Gastroesophageal sphincter (tissue), 4 donors: ENCODE measurements at places on chromosomes 12 and 14.

GRCh38 chr12:82665142-82665923, 21.4 kb upstream of the TMTC2 start:
- ATAC-seq = no peak

DNA sequence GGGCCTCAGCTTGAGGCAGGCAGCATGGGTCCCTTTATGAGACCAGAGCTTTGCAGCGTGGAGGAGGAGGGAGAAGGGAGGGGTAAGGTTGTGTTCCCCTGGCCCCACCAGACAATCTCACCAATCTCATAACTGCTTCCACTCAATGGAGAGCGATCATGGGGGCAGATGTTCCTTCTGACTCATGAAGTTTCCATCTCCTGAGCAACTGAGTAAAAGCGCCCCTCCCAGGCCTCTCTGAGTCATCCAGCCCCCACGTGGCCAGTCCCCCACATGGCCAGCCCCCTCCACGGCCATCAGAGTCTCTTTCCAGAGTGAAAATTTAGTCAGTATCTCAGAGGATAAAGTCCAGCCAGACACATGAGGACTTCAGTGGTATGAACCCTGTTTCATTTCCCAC, 39.2 kb upstream of the PLXNC1 start:
- peak; percentile 5 for ATAC-seq

DNA sequence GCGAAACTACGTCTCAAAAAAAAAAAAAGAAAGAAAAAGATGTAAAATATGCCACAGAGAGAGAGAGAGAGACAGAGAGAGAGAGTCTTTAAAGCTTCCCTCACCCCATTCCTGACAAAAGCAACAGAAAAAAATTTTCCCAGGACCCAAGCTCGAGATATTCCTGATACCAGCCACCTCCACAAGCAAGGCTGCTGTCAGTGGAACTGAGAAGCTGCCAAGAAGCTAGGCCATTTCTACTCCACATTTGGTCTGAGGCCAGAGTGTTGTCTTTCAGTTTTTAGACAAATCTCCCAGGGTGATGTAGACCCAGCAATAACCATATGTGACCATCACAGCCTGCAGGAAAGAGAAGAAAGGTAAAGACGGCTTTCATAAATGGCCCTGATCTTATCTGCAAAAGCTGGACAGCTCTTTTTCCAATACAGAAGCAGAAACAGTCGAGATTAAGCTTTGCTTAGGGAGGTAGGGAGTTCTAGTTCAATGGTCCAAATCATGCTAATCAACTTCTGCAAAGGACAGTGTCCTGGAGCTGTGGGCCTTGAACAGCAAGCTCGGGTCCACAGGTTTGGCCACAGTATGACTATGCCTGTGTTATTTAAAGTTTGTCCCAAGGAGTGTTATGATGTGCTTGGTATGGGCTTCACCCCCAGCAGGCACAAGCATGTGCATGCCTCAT, 130.3 kb upstream of the NUDT4 start:
- ATAC-seq = no peak

DNA sequence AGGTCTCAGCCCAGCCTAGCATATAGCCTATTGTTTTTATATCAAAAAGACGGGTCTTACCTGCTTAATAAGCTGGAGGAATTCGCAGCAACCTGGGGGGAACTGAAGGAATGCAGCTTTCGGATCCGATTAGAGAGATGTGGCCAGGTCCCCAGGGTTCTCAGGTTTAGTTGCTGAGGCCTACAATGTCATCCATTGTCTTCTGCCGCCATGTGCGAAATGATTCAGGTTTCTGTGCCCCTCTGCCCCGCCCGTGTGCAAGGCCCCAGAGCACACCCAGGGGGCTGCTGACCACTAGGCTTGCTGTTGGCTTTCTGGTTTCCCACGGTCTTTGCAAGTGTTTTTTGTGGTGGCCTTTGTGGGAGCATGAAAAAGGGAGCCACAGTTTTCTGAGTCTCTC, 154.5 kb upstream of the TBX3 start:
- no peak for ATAC-seq

DNA sequence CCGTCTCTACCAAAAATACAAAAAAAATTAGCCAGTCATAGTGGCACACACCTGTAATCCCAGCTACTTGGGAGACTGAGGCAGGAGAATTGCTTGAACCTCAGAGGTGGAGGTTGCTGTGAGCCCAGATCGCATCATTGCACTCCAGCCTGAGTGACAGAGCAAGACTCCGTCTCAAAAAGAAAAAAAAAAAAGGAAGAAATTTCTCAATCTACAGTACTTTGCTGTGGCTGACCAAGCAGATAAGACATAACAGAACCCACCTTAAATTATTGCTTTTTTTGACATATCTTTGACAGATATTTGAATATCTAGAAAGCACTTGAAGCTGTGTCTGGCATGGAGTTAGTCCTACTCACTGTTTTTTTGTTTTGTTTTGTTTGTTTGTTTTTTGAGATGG, 34.9 kb upstream of the HNF1A start:
- ATAC-seq = no peak

DNA sequence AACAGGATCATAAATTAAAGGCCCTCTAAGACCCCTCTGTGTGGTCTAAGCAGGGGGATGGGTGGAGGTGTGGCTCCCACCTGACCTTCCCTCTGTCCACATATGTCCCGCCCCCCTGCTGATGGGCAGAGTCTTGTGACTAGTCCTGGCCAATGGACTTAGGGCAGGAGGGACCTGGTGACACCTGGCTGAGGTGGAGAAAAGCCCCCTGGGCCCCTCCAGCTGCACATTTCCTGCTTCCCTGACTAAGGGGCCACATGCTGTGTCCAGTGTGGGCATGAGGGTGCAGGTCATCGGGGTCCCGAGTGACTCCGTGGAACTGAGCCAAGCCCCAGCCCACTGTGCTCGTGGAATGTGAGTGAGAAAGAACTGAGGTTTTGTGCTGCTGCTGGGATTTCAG, 254.7 kb downstream of the ADGRD1 start:
- no peak for ATAC-seq

- no peak for ATAC-seq
Observed at GRCh38 chr12:12216349-12217017, 50.4 kb downstream of the LRP6 start.

DNA sequence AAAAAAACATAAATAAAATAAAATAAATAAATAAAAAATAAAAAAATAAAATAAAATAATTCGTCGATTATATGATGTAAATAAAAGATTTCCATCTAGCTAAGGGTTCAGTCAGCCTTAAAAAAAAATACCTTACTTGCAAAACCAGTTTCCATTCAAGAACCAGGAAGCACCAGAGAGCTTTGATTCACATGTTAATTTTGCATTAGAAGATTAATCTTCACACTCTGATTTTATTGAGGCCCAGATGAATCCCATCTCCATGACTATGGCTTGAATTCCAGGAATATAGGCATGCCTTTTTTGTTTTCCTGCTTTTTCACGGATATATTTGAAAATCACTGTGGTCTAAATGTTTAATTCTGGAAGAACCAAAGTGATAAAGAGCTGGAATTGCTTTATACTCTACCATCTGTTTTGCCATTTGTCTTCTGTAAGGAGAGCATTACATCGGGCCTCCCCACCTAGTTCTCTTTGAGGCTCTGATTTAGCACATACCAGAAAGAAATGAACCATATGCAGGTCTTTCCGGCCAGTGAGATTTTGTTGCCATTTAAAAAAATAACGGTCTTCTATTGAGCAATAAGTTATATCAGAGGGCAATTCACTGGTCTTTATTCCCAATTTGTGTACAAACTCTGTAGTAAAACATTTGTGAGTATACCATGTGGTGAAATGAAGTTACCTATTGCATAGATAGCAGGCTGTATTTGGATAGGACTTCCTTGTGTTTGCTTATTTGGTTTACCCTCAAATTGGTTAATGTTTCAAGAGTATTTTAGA, 175.5 kb downstream of the AEBP2 start:
- ATAC-seq = no peak

DNA sequence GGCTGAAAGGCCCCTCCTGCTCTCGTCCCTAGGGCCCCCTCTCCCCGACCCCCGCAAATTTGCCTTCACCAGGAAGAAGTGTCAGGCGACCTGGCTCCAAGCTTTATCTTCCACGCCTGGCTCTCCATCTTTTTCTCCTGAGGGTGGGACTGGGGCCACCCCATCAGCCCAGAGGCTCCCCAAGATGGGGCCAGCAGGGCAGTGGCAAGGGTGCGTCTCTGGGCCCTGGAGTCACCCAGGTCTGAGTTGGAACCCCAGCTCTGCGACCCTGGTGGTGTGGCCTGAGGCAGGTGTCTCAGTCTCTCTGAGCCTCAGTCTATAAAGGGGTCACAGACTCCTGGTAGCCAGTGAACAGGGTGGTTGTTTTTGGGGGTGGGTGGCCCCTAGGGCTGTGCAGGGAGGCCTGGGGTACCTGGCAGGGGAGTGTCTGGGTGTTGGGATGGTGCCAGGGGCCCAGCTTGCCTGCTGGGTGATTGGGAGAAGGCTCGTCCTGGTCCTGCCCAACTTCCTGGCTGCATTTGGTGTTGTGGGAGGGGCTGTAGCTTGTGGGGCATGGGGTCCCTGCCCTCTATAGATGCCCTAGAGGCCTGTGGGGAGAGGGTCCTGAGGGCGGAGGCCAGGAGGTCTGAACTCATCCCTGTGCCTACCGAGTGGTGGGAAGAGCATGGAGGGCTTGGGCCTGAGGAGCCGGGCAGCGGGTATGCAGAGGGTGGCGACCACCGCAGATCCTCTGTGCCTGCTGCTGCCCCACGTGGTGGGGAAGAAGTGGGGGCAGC, 7.6 kb downstream of the KIF26A start:
- no peak for ATAC-seq

DNA sequence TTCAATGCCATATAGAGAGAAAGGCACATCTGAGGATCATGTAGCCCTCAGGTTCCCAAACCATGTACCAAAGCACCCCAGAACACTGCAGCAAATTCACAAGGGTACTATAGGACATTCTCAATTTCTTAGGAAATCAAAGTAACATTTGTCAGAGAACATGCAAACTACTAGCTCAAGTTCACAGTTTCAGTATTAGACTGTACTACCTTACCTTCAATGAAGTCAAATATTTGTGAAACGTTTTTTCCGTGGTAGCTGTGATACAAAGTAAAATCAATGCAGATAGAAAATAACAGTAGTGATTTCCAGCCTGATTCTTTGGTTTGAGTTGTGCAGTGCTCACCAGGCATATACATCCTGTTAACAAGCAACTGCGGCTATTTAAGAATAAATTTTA, 197.1 kb downstream of the MED13L start:
- no peak for ATAC-seq

- ATAC-seq = no peak
Observed at GRCh38 chr12:123801573-123802178, 39.6 kb downstream of the DNAH10 start.

GRCh38 chr12:3592856-3593625, 102.0 kb downstream of the PRMT8 start:
- ATAC-seq = no peak

DNA sequence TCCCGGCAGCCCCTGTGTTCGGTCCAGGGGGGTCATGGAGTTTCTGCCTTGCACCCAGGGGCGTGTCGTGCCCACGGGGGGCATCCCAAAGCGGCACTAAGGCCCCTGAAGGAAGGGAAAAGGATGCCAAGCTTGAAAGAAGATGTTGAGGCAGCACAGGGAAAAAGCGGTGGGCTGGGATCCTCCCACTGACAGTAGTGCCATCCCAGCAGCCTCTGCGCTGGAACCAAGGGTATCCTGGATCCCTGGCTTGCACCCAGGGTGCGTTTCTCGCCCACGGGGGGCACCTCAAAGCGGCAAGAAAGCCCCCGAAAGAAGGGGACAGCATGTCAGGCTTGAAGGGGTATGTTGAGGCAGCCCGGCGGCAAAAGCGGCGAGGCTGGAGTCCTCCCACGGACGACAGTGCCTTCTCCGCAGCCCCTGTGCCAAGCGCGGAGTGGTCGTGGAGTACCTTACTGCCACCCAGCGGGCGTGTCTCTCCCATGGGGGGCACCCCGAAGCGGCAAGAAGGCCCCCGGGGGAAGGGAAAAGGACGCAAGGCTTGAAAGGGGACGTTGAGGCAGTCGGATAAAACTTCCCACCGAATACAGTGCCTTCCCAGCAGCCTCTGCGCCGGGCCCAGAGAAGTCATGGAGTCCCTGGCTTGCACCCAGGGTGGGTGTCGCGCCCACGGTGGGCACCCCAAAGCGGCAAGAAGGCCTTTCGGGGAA, 164.4 kb upstream of the ALG10B start:
- ATAC-seq = no peak

GRCh38 chr12:16330560-16330959, 16.9 kb upstream of the MGST1 start:
- no peak for ATAC-seq

DNA sequence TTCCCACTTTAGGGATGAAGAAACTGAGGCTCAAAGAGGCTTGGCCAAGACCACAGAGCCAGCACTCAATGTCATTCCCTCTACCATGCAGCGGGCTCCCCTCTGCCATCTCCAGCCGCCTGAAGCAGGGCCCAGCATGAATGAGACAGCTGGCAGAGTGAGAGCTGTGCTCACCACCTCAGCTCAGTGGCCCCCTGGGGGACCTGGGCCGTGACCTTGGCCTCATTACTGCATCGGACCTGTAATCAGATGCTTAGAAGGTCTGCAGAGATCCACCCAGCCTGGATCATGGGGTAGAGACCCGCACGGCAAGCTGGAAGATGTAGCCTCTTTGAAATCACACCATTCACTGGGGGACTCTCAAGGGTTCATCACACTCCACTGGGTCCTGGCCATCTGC, 22.7 kb upstream of the CORO1C start:
- ATAC-seq = no peak

GRCh38 chr12:93434256-93434865, 7.4 kb downstream of the UBE2N start:
- no peak for ATAC-seq

DNA sequence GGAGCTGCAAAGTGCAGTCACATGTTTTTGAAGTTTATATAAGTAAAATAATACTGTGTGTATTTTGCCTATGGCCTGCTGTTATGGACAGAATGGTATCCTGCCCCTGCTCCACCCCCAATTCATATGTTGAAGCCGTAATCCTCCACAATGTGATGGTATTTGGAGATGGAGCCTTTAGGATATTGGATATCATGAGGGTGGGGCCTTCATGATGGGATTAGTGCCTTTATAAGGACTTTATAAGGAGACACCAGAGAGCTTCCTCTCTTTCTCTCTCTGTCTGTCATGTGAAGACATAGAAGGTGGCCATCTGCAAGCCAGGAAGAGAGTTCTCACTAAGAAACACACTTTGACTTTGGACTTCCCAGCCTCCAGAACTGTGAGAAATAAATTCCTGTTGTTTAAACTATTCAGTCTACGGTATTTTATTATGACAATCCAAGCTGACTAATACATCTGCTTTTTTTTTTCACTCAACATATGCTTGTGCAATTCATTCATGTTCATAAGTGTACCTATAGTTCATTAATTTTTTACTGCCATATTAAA, 3.1 kb upstream of the CHPT1 start:
- ATAC-seq = no peak

- ATAC-seq = no peak
Observed at GRCh38 chr14:68790644-68791077, 2.2 kb downstream of the ZFP36L1 start.
